Inflammatory macrophage treated with lipopolysaccharide for 4 hours (primary cell): ENCODE measurements at places on chromosomes 7 and 10.

DNA sequence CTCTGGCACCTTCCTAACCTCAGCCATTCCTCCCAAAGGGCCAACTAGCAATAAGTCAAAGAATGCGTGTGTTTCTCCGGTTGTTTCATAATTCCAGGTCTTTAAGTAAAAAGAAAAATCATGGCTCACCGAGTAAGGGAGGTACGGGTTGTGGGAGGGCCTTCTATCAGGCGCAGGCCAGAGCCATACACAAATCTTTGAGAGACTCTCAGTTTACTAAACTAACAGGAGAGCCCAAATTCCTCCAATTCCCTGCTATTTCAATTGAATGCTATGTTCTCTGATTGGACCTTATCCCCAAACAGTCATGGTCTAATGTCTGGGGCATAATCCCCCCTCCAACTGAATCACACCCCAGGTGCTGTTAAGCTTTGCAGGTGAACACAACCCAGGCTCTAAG, 26.2 kb upstream of the SLF2 start:
- no peak for DNase-seq

DNA sequence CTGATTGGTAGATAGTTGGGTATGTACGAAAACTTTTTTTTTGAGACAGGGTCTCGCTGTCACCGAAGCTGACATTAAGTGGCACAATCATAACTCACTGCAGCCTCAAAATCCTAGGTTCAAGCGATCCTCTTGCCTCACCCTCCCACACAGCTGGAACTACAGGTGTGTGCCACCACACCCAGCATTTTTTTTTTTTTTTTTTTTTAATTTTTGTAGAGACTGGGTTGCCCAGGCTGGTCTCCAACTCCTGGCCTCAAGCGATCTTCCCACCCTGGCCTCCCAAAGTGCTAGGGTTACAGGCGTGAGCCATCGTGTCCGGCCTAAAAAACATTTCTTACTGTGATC, 1.5 kb upstream of the LRRC27 start:
- no peak for DNase-seq

DNA sequence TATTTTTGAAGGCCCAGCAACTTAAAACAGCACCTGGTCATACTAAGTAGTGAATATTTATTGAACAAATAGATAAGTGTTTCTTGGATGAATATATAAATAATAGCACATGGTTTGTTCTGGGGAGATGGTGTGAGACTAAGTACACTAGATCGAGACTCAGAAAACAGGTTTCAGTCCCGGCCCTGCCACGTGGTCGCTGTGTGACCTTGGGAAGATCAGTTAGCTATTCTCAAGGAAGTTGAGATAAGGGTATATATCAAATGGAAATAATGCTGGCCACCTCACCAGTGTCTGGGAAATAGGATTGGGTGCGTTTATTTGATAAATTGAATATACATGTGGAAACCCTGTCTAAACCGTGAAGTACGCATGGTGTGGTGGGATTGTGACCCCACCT, 354.6 kb downstream of the SDK1 start:
- DNase-seq: no peak

DNA sequence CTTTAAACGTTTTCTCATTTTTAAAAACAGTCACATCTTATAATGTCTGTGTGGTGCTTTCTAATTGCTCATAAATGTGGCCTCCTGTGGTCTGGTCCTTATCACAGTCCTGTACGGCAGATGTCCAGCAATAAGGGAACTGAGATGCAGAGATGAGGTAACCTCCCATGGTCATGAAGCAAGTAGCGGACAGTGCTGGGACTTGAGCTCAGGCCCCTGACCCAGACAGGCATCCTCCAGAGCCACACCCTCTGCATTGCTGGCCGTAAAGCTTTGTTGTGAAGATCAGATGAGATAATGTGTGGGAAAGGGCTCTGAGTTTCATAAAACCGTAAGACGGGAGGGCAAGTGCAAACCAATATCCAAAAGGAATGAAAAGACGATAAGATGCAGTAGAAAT, 48.2 kb downstream of the DYNC2I1 start:
- no peak for DNase-seq

DNA sequence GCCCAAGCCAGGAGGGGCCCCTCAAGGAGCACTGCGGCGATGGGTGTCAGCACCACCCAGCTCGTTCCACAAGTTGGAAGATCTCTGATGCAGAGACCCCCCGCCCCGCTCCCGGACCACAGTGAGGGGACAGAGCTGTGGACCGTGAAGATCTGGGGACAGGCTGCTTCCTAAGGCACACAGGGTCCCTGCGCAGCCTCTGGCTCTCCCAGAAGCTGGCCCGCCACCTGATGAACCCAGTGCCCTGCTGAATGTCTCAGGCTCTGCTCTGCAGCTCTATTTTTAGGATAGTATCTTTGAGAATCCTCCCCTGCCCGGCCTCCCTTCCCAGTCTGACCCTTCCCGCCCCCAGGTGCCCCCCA, 29.7 kb downstream of the GBX1 start:
- DNase-seq: no peak

DNA sequence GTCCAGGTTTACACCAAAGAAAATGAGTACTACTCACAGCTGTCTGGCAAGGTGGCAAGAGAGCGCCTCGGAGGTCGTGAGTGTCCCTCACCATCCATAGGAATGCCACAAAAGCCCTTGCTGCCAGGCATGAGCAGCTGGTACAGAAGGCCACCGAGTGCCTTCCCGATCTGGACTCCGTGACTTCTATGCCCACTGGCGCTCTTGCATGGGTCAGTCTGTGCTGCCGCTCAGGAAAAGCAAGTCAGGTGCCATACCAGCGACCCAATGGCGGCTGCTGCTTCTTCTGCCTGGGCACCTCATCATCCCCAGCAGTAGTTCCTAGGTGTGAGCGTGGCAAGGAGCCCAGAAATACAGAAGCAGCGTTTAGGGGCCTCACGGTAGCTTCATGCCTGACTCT, 11.7 kb downstream of the TBXAS1 start:
- DNase-seq: no peak

GRCh38 chr10:62583876-62584615, 209.9 kb downstream of the ZNF365 start:
- peak; percentile 76 for DNase-seq

DNA sequence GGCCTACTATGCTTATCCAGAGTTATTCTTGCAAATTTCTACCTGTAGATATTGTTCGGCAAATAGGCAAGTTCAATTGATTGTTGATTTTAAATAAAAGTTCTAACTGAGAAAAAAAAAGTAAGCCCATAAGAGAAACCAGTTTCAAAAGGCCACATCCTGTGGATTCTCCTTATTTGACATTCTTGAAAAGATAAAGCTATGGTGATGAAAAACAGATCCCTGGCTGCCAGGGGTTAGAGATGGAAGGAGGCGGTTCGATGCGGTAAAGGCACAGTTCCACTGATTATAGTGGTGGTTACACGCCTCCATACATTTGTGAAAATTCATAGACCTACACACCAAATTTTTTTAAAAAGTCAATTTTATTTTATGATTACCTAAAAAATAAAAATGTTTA, 347.8 kb downstream of the KCNMA1 start:
- DNase-seq: no peak

GRCh38 chr7:149759093-149759860, 14.1 kb downstream of the ZNF467 start:
- no peak for DNase-seq

GRCh38 chr10:32054094-32054493, 2.1 kb downstream of the KIF5B start:
- peak; percentile 50 for DNase-seq

GRCh38 chr10:7473474-7473873, 62.6 kb upstream of the SFMBT2 start:
- DNase-seq: no peak

- no peak for DNase-seq
Observed at GRCh38 chr7:92968502-92968901, 132.1 kb upstream of the CDK6 start.

- peak; percentile 52 for DNase-seq
Observed at GRCh38 chr10:11341283-11341960, 270.0 kb downstream of the USP6NL start.

GRCh38 chr10:109939315-109939961, 16.1 kb upstream of the XPNPEP1 start:
- DNase-seq: no peak

DNA sequence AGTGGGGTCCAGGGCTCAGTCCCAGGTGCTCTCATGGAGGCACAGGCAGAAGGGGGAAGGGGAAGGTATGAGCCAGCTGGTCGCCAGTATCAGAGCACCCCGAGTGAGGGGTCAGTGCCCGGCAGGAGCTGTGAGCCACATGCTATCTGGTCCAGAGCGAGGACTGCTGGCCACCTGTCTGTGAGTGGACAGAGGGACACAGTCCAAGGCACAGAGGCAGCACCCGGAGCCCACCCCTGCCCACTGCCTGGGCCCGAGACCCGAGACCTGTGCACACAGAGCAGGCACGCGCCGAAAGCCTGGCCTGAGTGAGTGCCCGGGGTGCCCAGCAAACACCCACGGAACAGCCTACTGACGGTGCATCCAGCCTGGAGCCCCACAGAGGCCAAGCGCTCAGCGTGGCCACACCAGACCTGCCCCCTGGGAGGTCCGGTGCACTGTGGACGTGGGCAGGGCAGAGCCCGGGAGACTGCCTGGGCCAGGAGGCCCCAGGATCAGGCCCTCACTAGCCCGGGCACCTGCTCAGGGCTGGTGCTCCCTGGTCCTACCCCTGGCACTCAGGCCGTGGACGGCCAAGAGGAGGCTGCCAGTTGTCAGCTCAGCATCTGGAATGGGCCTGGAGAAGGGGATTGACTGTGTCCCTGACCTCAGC, 29.4 kb downstream of the ADGRA1 start:
- no peak for DNase-seq

DNA sequence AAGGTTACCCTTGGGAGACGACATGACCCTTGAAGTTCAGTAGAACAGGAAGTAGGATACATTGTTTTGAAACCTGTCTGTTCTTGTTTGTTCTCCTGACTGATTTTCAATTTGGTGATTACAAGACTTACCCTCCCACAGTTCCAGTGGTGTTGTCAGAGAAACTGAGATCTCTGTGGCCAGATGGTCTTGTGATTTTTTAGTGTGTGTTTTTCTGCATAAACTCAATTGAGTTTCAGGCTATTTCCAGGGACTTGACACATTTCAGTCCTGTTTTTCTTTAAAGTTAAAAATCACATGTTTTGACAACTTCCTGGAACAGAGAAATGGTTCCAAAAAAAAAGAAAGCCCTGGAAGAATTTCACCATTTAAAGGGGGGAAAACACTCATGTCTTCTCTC, 22.3 kb downstream of the PIK3CG start:
- DNase-seq: peak; percentile 75

DNA sequence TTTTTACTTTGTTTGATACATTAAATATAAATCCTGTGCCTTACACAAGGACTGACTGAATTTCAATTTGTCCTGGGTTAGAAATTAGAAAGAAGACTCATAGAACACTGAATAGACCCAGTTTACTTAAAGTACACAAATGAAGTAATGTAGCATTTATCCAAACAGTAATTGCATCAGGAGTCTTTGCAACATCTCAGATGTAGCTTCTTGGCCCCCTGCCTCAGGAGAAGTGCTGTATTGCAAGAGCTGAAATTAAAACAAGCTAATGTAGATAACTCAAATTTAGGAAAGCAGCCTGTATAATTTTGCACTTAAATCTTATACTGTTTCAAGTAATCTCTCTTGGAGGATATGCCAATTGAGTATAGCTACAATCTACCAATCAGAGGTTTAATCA, 54.3 kb upstream of the KCND2 start:
- no peak for DNase-seq

DNA sequence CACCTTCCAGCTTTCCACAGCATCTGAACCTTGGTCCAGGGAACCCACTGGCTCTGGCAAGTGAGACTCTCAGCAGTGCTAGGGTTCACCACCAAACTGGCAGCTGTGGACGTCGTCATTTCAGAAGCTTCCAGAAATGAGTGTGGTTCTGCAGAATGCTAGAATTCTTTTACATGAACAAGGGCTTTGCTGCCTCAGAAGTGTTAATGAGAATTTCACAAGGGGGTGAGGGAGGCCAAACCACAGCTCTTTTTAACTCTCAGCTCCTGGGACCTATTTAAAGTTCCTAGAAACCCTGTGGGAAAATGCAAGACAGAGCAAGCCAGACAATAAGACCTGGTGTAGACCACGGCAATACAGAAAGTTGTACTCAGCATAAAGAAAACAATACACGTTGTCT, 129.3 kb upstream of the BET1 start:
- no peak for DNase-seq

DNA sequence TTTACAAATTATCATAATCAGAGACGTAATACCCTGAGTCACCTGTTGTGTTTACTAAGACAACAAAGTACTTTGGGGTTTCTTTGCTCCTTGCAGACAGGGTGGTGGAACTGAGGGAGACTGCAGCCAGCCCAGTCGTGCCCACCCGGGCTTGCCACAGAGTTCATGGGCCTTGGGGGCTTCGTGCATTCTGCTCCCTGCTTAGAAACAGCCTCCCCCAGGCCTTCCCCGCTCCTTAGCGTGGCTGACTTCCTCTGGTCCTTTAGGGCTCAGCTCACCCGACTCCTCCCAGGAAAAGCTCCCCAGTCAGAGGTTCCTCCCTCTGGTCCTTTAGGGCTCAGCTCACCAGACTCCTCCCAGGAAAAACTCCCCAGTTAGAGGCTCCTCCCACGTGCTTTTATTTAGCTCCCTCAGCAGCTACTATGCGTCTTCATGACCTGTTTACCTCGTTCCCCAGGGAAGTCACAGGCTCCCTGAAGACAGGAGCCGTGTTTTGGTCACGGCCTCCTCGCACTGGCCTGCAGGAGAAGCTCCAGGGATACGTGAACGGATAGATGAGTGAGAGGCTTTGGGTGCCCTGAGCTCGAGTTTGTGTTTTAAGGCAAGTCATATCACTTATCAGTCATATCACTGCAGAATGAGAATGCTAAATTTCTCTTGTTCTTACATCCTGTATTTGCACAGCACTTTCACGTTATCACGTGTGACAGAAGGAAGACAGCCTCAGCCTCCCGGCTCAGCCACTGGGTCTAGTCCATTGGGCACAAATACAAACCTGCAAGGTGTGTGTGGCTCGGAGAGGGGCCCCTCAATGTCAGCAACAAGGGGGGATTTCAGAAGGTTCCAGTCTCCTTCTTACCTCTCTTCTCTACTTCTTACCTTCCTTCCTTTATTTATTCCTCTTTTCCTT, 52.7 kb upstream of the VIPR2 start:
- DNase-seq: no peak

DNA sequence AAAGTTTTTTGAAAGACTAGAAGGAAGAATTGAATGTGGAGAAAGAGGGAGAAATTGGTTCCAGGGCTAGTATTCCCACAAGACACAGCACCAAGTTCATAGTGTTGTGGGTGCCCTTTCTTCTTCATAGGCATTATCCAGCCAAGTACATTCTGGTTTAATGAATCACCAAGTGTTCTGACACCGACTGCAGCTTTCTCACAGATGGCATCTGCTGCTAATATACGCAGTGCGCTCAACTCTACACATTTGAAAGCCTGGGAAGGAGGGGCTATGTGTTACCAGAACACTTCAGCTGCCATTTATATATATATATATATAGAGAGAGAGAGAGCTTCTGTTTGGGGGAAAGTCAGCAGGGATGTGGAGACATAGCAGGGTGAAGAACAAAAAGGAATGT, 1168.4 kb downstream of the GATA3 start:
- no peak for DNase-seq

- no peak for DNase-seq
Observed at GRCh38 chr10:84698989-84699388, 370.6 kb downstream of the CCSER2 start.
